Stimulated activated CD4-positive, alpha-beta T cell treated with anti-CD3 and anti-CD28 coated beads, Interleukin-15, amount 100 ng/mL, for 1 hour (primary cell): ENCODE measurements at places on chromosomes 1 and 21.

GRCh38 chr21:32282992-32283391 is 4.1 kb upstream of the MIS18A start:
- no peak for DNase-seq

GRCh38 chr1:98854137-98854536 is 150.5 kb downstream of the PLPPR5 start:
- no peak for DNase-seq

DNA sequence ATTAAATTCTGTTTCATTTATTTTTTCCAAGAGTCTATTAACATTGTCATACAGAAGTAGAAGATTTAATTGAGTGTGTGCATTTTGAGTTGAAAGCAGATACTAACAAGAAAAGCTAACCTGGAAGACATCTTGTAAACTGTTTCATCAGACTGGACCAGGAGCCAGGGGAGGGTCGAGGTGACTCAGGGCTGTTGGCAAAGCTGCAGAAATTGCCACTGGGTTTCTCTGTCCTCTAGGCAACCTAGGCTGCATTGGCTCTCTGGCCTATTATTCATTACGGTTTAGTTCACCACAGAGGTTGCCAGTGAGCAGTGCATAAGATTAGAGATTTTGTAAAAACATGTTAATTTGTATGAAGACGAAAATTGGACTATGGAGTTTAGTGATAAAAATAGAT is 27.5 kb downstream of the ERG start:
- DNase-seq = no peak

DNA sequence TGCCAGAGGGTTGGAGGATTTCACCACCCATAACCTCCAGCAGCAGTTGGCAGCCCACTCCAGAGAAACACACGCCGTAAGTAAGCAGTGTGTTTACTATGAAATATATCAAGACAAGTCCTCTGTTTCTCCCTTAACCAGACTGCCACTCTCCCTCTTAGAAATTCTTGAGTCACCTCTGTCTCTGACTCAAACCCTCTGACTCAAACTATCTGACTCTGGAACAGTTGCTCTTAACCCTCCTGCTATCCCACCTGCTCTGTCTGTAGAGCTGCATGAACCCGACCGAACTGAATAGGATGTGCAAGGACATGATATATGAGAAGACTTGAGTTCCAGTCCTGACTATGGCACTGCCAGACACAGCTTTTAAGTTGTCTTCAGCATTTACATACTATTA is 14.1 kb downstream of the INPP5B start:
- no peak for DNase-seq

- DNase-seq = no peak
Observed at GRCh38 chr1:199041173-199041914, 402.5 kb downstream of the PTPRC start.

DNA sequence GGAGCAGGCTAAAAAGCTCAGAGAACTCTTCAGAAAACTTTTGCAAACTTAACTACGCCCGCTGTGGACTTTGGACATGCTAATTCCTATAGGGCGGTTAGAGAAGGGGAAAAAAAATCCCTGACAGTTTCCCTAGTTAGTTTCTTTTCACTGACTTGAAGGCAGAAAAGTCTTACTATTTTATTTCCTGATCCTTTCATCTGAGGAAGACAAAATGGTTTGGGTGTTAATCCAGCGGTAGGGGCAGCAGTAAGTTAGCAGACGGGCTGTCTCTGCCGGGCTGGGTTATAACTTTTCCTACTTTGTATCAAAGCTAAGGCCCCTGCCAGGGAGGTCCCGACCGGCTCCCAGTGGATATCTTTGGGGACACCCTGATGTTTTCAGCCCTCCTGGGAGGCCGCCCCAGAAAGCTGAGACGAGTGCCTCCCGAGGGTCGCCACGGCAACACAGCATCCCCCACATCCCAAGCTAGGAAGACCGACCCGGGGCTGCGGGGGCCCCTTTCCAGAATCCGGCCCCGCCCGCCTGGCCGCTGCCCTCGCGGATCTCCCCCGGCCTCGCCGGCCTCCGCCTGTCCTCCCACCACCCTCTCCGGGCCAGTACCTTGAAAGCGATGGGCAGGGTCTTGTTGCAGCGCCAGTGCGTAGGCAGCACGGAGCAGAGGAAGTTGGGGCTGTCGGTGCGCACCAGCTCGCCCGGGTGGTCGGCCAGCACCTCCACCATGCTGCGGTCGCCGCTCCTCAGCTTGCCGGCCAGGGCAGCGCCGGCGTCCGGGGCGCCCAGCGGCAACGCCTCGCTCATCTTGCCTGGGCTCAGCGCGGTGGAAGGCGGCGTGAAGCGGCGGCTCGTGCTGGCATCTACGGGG is 162.6 kb downstream of the RUNX1 start:
- peak; percentile 9 for DNase-seq

GRCh38 chr21:17931080-17931479 is 111.9 kb upstream of the C21orf91 start:
- DNase-seq = no peak

GRCh38 chr1:207850621-207851407 is 60.1 kb downstream of the CD34 start:
- no peak for DNase-seq

GRCh38 chr1:228666686-228667623 is 68.3 kb upstream of the RHOU start:
- DNase-seq = no peak

DNA sequence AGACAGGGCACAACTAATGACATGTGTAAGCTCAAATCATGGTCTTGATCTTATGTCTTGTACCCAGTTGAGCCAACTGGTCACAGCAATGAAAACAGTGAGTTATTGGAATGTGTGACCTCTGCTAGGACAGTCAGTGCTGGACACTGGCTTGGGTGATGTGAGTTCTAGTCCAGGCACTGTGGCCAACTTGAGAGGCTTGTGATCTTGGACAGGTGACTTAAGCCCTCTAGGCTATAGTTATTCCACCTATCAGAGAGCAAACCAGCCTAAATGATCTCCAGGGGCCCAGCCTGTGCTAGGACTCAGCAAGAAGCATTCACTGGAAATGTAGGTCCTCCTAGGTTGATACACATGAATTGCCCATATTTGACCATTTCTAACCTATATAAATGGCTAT is 1.1 kb downstream of the KCNE2 start:
- DNase-seq = no peak

DNA sequence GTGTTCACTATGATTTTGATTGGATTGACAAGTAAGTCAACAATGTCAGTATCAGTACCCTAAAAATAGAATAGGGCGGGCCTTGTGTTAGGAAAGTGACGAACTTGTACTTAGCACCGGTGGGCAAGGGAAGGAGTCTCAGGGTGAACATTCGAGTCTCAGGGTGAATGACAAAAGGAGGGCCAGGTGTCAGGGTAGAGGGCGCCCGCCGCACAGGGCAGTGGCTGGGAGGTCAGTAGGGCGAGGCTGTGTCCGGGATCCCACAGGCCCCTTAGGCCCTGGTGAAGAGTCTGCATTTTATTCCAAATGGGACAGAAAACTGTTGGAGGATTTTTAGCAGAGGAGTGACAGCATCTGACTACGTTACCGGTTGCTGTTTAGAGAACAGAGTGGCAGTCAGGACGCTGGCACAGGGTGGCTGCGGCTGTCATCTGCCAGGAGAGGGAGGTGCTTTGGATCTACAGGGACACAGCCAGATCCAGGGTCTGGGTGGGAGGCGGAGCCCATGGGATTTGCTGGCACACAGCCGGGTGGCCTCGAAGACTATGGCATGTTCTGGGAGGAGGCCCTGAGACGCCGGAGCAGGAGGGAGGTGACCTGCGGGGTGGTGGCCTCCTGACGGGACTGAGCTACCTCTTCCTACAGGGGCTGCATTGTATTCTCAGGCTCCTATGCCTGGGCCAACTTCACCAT is 11.0 kb downstream of the AGTRAP start:
- no peak for DNase-seq

GRCh38 chr1:43340559-43340958 is 2.9 kb downstream of the MPL start:
- DNase-seq = no peak

DNA sequence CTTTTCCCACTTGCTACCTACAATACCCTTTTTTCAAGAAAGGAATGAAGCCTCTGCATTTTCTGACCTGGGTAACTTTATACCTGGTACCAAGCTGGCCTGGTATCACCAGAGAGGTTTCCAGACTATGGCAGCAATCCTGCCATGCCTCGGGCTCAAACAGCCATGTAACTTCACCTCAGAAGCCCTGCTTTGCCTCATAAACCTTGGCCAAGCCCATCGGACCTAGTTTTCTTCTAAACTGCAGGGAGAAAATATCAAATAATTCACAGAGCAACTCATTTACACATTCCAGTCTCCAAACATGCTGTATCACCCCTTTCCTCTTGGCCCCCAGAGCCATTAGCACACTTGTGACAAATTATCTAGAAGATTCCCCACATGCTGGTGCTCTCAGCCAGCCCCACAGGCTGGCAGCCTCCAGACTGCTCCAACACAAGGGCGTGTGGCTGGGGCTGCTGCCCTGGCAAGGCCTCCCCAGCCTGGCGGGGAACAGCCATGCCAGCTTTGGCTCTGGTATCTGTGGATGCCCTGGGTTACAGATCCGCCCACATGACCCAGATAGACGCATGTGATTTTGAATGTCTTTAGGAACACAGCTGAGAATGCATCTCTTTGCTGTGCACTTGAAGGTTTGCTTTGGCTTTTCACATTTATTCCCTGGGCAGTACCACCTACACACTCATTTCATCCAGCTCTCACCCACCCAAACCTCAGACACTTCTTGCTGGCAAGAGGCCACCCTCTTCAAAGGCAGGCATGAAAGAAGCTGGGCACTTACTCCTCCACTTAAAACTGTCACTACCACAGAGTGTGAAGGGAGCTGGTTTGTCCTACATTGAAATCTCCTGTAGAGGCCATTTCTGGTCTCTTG is 70.0 kb upstream of the BCAR3 start:
- no peak for DNase-seq

DNA sequence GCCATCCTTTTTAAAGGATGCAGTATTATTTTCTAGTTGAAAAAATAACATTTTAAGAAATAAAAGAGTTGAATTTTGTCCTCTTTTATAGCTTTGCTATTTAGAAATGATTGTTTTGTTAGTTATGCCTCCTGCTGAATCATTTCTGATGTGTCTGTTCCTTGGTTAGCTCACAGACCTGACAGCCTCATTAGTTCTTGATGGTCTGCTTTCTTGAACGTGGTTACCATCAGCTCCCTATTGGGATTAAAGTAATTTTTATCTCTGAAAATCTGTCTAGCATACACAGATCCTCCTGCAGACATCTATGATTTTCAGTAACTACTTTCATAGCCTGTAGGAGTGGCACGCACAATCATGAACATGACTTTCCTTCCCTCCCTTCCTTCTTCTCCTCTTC is 447.6 kb upstream of the B3GALT2 start:
- no peak for DNase-seq

- DNase-seq = no peak
Observed at GRCh38 chr1:17186216-17186909, 18.6 kb upstream of the PADI1 start.

- peak; percentile 94 for DNase-seq
Observed at GRCh38 chr1:7704214-7705047, 66.7 kb upstream of the VAMP3 start.

GRCh38 chr1:221576268-221576667 is 165.6 kb downstream of the DUSP10 start:
- no peak for DNase-seq

- DNase-seq = no peak
Observed at GRCh38 chr1:226687426-226687825, 51.7 kb downstream of the ITPKB start.

- no peak for DNase-seq
Observed at GRCh38 chr1:4118746-4119515, 218.9 kb upstream of the C1orf174 start.

GRCh38 chr1:199089393-199090122 is 450.7 kb downstream of the PTPRC start:
- DNase-seq = no peak

GRCh38 chr1:115225993-115226685 is 111.9 kb downstream of the NGF start:
- DNase-seq = no peak

DNA sequence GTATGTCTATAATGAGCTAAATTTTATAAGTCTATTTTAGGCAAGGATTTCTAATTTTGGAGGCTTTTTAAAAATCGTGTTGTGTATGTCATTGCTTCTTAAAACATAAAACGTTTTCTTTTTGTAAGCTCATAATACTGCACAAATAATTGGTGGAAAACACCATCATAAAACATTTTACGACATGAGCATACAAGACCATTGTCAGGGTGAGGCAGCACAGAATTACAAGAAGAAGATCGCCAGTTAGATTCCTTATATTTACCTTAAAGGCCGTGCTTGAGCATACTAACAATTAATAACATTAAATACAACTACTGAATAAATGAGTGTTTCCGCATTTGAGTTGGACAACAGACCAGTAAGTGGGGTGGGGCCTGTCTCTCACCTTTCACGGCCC is 19.1 kb upstream of the LMX1A start:
- no peak for DNase-seq

DNA sequence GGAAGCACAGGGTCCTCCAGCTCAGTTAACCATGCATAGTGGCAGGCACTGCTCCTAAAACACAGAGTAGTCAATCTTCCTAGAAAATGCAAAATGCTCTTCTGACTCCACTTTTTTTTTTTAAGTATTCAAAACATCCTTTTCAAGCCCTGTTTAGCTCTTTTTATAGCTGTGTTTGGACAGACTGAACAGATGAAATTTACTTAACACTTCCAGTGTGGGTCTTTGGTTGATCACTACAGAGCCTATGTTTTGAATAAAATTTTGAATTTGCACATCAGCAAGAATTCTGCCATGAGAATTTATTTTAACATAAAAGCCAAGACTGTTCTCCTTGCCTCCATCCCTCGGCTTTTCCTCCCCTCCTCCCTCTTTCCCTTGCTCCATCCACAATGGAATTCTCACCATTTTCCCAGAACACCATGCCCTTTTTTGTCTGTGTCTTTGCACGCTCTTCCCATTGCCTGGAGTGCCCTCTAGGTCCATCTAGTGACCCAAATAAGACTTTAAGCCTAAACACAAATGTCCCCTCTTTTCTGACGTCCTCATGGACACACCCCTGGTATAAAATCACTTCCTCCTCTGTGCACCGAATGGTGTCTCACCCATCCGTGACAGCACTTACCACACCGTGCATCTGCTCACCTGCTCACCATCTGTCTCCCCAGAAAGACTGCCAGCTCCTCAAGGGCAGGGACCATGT is 24.0 kb upstream of the CPT2 start:
- no peak for DNase-seq

DNA sequence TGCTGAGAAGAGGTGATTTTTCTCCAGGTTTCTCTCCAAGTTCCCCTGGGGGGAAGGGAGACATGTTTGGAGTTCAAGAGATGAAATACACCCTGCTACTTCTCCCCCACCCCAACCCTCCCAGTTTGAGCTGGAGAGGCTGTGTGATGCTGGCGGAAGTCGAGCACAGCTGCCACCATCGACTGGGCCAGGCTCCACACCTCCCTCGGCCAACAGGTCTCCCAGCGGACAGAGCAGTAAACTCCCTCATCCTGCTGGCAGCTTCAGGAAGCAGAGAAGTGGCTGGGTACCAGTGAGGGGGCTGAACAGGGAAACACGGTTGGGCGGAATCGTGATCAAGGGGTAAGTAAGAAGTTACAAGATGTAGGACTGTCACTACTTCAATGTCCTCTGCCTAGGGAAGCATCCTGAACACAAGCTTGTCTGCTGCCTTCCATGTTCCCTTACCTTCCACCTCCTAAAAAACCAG is 6.6 kb upstream of the NHLH1 start:
- no peak for DNase-seq
